ENCODE measurements at places on chromosomes 7 and 10.

GRCh38 chr7:37318541-37318940 is 130.1 kb downstream of the ELMO1 start:
- DNase-seq = no peak

- DNase-seq = no peak
These were observed 1.2 kb downstream of the ZNF33B start for GRCh38 chr10:42637142-42637541.

GRCh38 chr7:127702938-127703337 is 50.9 kb downstream of the SND1 start:
- DNase-seq = no peak

GRCh38 chr10:69801434-69802315 is at the start of gene COL13A1:
COL13A1 (plus strand) TSS chr10:69801906; CDS start chr10:69802424, 518 bp downstream.
- DNase-seq = no peak

GRCh38 chr10:29257106-29257783 is 31.6 kb upstream of the LYZL1 start:
- DNase-seq = no peak
